ENCODE measurements at places on chromosomes 7 and 10.

DNA sequence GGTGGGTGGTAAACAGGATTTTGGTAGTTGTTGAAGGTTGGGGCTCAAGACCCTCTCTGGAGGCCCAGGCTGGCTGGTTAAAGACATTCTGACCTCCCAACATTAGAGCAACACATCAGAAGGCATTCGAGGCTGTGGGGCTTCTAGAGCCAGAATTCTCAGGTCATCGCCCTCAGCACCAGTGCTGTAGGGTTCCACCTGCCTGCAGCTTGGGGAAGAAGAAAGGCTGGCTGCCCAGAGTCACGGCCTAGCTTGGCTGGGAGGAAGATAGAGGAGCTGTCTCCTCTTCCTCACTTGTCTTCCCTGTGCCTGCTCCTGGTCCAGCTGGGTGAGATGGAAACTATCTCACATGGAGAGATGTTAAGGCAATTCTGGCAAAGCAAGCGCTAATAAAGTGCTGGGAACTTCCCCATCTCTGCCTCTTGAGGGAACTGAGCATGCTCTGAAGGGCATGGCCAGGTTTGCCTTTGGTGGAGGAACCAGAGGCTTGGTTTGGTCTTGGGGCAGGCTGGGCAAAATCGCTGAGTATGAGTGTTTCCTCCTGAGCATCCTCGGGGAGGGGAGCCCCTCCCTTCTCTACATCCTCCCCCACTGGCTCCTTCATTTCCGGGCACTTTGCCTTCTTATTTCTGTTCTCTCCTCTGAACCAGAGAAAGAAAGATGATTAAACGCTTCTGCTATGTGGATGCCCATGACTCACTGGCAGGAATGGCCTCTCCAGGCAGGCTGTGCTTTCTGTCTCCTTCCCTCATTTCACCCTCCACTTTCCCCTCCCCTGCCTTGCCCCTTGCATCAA lies 509.0 kb upstream of the PODXL start:
- no peak for DNase-seq

DNA sequence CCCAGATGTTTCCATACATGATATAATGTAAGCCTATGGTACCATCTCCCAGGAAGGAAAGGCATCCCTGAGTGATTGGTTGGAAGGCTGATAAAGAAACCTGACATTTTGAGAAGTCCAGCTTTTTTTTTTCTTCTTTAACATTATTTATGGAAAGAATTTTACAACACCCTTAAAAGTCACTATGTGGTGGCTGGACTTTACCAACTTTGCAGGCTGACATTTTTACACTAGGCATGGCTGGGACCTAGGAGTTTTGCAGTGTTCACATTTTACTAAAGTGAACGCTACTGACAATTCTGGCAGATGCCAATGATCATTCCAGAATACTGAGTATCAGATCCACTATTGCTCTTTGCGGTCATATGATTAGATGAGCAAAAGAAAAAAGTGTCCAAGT lies 239.9 kb downstream of the GLI3 start:
- DNase-seq: no peak

DNA sequence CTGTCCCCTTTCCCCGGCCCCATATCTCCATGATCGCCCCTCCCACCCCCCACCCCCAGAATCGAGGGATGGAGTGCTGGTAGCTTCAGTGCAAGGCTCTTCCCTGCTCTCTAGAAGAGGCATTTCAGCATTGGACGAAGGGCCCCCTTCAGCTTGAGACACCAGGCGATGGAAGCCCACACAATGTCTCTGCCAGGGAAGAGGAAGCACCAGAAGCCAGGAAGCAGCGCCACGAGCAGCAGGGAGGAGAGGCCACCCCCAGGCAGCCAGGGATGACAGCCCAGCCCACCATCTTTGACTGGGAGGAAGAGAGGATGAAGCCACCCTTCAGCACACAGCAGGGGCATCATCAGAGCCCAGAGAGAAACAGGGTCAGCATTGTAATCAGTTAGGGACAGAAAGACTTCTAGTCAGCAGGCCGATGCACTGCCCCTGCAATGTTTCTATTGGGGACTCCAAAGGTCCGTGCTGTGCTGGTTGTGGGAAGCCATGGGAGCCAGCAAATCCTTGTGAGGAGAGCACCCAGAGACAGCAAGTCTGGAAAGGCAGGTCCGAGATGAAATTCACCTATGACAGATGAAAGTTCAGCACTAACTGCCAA lies 15.7 kb downstream of the TMEM72 start:
- DNase-seq: peak; percentile 61

GRCh38 chr10:91596825-91597196 lies 36.1 kb downstream of the PPP1R3C start:
- no peak for DNase-seq

- DNase-seq: no peak
Observed at GRCh38 chr10:51620131-51620530, 79.3 kb downstream of the CSTF2T start.

GRCh38 chr10:3757250-3757637 lies 27.8 kb downstream of the KLF6 start:
- DNase-seq: no peak

DNA sequence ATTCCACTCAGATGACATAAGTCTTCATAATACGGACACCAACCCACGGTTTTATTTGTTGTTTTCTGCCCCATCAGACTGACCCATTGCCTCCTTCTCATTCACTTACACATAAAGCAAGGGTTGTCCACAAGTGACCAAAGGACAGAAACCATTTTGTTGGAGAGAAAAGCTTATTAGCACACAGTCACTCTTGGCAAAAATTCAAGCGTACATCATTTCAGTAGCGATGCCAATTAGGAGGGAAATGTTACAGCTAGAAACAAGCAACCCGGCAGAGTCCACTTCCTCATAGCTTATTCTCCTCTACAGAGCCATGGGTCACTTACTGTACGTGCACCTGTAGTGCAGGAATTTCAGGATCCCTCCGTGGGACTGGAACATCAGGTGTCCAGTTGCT lies 23.0 kb downstream of the ABLIM1 start:
- no peak for DNase-seq

DNA sequence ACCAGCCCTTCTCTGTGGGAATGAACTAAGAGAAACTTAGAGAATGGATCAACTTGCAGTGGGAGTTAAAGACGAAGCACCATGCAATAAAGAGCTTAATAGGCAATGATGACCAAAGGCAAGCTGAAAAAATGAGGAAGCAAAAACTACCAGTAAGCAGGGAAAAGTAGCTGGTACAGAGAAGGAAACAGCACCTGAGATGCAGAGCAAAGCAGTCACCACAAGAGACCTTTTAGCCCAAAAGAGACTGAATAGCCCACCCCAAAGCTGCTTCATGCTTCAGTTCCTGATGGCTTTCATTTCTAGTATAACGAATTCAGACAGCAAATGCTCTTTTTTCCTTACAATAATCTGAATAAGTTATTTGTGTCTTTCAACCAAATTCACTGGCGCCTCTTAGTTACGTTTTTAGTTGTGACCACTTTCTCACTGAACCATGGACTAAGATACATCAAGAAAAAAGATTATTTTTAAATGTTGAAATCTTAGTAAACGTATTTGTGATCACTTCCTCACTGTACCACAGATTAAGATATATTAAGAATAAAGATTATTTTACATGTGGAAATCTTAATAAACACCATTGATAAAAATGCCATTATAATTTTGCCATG lies 76.0 kb downstream of the USP6NL start:
- DNase-seq: no peak

- DNase-seq: no peak
Observed at GRCh38 chr7:43220250-43220649, 107.8 kb downstream of the HECW1 start.

DNA sequence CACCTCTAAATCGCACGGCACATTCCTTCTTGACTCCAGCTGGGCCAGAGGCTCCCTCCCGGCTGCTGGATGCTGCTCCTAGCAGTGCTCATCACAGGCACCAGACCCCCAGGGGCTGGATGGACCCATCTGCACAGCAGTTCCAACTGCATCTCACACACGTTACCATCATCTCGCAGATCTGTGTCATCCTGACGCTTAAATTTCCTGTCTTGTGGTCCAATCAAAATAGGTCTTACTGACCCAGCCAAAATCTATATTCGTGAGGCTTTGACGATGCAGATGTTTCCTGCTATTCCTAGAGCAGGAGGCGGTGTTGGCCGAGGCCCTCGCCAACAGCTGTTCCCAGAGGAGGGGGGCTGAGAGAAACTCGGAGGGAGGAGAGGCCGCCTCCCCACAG lies 108.0 kb downstream of the MKI67 start:
- DNase-seq: no peak

DNA sequence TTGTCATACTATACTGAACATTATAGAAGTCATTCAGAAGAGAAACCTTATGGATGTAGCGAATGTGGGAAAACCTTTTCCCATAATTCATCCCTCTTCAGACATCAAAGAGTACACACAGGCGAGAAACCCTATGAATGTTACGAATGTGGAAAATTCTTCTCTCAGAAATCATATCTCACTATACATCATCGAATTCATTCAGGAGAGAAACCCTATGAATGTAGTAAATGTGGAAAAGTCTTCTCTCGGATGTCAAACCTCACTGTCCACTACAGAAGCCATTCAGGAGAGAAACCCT lies 19.4 kb downstream of the RBAK start:
- DNase-seq: no peak

GRCh38 chr7:30181211-30181610 lies 46.4 kb downstream of the MTURN start:
- DNase-seq: no peak

Data from inflammatory macrophage treated with lipopolysaccharide for 1 hour (primary cell).